DMS53 (cell line): ENCODE measurements at places on chromosomes 2 and 18.

GRCh38 chr2:212904646-212905045, 246.8 kb downstream of the IKZF2 start:
- DNase-seq: no peak

GRCh38 chr2:156574112-156574511, 137.9 kb downstream of the GPD2 start:
- DNase-seq: no peak

DNA sequence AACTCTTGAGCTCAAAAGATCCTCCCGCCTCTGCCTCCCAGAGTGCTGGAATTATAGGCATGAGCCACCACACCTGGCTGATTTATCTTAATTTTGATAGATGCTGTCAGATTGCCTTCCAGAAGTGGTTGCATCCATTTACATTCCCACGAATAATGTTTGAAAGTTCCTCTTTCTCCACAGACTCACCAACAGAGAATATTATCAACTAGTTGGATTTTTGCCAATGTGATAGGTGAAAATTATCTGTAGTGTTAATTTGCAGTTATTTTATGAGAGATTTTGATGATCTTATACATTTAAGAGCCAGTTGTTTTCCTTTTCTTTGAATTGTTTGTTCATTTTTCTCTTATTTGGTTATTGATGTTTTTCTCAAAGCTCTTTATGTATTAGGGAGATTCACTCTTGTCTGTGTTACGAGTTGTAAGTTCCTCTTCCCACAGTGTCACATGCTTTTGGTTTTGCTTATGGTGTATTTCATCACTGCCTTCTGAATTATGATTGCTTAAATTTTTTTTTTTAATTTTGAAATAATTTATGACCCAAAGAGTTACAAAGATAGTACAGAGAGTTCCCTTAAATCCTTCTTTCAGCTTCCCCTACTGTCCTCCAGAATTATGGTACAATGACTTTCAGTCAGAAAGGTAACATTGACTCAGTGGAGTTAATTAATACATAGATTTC, 20.7 kb upstream of the NT5DC4 start:
- no peak for DNase-seq

DNA sequence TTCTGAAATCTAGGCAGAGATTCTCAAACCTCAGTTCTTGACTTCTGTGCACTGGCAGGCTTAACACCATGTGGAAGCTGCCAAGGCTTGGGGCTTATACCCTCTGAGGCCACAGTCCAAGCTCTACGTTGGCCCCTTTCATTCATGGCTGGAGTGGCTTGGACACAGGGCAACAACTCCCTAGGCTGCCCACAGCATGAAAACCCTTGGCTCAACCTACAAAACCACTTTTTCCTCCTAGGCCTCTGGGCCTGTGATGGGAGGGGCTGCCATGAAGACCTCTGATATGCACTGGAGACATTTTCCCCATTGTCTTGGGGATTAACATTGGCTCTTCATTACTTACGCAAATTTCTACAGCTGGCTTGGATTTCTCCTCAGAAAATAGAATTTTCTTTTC, 46.7 kb downstream of the TANC1 start:
- no peak for DNase-seq

DNA sequence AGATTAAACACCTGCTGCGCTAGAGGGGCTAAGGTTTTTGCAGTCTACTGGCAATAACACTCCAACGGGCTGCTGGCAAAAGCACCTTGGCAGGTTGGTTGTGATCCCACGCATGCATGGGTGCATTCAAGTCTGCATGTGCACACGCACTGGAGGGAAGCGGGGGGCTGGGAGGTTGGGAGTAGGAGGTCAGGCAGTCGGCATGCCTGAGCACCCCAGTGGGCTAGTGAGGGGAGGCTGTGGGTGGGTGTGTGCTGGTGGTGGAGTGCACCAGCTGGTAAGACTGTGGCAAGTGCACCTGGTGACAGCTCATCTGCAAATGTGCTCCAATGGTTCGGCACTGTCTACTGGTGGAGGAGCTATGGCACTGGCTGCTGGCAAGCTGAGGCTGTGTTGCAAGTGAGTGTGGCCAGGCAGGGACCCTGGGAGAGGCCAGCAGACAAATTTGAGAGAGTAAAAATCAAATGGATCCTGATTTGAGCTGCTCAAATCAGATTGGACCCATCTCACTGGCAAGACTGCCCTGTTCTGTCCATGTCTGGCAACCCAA, 460.6 kb upstream of the DSEL start:
- no peak for DNase-seq

DNA sequence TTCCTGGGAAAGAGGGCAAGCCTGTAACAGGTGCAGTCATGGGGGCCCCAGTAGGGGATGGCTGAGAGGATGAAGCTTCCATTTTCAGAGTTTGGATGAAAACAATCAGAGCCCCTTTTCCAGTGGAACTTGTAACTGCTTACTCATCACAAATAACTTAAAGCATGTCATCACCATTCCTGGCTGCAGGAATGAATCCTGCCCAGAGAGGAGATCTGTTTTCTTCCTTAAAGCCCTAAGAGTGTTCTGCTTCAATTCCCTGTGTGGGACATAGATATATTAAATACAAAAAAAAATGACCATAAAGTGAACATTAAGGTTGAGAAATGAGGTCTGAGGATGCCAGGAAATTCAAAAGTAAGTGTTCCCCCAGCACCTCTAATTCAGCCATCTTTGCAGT, 183.4 kb upstream of the MEIS1 start:
- no peak for DNase-seq

DNA sequence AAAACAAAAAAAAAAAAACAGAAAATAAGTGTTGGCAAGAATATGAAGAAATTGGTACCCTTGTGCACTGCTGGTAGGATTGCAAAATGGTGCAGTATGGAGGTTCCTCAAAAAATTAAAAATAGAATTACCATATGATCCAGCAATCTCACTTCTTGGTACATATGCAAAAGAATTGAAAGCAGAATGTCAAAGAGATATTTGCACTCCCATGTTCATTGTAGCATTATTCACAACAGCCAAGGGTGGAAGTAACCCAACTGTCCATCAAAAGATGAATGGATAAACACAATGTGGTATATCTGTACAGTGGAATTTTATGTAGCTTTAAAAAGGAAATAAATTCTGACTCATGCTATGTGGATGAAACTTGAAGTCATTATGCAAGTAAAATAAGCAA, 72.8 kb upstream of the POU3F3 start:
- no peak for DNase-seq

- DNase-seq: peak; percentile 69
Observed at GRCh38 chr18:6948281-6949055, 169.1 kb downstream of the LAMA1 start.

GRCh38 chr2:159516241-159516758, 100.0 kb downstream of the BAZ2B start:
- peak; percentile 99 for DNase-seq

DNA sequence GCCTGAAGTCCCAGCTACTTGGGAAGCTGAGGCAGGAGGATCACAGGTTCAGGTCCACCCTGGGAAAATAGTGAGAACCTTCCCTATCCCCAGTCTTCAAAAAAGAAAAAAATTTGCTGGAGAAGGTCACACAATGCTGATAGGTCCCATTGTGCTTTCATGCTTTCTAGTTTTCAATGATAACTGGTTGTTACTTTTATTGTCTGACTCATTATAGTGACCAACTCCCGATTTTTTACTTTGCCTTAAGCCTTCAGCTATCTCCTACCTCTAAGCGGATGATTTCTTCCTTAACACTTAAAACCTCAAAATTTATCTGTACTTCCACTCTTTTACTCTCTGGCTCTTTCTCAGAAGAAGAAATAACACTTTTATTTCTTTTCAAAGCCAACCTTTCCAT, 17.3 kb downstream of the MSH2 start:
- no peak for DNase-seq

GRCh38 chr2:206275312-206276055, 1.0 kb downstream of the ZDBF2 start:
- peak; percentile 74 for DNase-seq

DNA sequence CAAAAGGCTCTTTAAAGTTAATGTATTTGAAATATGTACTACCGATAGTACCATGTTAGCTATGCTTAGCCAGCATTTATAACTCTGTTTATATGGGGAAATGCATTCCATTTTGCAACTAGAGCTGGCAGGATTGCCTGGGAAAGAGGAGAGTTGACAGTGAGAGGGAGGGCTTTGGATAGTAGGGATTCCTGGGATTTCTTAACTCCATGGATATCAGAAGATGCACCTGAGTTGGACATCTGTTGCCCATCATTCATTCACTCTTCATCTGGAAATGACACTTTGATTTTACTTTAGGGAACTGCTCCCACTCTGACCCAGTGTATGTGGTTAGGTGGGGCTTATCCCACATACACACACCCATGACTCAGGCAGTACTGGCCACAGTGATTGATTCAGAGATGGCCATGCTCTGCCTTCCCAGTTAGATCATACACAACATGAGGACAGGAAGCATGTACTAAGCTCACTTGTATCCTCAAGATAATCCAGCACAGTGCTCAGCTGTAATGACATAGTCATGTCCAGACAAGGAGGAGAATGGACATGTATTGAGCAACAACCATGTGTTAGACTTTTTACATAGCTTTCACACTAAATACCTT, 248.8 kb downstream of the MREG start:
- no peak for DNase-seq

DNA sequence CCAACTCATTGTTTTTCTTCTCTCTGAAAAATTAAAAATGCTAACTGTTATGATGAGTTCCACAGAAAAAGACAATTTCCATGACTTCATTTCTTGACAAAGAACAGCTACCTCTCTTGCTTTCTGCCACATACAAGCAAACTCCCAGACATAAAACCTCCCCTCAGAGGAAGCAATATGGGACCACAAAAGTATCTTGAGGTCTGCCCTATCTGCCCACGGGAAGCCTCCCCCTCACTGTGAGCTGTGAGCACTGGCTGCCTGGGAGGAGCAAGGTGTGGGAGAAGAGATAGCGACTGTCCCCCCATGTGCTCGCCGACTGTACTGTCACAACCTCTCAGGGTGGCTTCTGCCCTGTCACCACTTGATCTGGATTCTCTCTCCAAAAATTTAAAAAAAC, 69.7 kb upstream of the NRP2 start:
- no peak for DNase-seq
